Activated CD4-positive, alpha-beta T cell treated with anti-CD3 and anti-CD28 coated beads, Interleukin-2, amount 50 U/mL, for 1 hour (primary cell): ENCODE measurements at places on chromosomes 4 and X.

DNA sequence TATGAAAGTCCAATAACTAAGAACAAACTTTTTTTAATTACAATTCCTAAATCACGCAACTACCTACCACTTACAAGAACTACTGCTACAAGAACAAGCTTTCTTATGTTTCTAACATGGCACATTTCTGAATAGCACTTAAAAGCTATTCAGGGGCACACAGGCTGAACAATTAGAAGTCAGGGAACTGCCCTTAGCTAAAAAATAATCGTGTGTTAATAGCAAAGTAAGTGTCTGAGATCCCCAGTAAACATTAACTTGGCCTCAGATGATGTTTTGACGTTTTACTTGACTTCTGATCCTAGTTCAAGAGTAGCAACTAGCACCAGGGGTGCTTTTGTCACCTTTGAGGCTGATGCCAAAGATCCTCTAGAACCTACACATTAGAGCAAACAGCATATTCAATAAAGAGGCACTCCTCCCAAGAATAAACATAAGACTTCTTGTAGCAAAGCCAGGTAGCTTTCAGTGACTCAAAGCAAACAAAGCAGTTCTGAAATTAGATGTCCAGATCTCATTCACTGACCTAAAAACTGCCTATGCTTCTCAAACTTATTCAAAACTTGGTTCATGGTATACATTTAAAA, 16.2 kb downstream of the SPOCK3 start:
- DNase-seq: no peak

DNA sequence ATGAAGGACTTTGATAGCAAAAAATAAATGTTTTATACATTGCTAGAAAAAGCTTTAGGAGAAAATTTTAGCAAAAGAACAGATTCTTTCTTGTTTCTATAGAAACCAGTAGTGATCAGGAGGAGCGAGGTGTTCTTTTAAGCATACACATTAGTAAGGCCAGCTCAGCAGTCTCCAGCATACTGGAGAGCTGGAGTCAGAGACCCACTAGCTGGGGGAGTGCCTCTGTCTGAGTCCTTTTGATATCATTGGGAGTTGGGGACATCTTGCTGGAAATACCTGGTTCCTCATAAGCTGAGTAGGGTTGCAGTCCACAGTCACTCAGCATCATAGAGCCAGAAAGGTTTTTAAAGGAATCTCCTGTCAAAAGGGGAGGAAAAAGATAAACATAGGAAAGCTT, 67.4 kb downstream of the AFF2 start:
- no peak for DNase-seq

DNA sequence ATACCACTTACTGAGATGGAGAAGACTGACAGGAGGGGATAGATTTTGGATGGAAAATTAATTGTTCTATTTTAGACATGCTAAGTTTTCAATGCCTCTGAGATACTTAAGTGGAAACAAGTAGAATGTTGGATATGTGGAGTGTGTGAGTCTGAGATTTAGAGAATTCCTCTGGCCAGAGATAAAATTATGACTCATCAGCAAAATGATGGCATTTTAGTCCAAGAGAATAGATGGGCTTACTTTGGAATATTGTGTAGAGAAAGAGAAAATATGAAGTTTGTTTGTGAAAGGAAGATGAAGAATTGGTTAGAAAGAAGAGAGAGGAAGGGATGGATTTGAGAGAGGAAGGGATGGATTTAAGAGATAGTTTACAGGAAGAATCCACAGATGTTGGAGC, 108.6 kb upstream of the PPP1R2C start:
- DNase-seq: no peak

DNA sequence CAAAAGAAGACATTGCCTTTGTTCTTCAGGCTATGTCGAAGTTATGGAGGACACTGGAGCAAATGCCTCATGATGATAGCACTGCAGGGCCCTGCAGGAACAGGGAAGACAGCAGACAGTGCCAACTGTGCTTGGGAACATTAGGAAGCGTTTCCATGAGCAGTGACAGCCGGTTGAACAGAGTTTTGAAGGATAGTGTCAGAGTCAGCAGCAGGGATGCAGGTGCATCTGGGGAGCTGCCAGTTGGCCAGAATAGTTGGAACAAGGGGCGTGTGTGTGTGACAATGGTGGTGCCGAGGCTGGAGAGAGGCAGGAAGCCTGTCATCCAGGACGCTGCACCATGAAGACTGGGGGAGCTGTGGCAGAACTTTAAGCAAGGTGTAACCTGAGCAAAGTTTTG, 88.6 kb downstream of the SHROOM3 start:
- DNase-seq: no peak

DNA sequence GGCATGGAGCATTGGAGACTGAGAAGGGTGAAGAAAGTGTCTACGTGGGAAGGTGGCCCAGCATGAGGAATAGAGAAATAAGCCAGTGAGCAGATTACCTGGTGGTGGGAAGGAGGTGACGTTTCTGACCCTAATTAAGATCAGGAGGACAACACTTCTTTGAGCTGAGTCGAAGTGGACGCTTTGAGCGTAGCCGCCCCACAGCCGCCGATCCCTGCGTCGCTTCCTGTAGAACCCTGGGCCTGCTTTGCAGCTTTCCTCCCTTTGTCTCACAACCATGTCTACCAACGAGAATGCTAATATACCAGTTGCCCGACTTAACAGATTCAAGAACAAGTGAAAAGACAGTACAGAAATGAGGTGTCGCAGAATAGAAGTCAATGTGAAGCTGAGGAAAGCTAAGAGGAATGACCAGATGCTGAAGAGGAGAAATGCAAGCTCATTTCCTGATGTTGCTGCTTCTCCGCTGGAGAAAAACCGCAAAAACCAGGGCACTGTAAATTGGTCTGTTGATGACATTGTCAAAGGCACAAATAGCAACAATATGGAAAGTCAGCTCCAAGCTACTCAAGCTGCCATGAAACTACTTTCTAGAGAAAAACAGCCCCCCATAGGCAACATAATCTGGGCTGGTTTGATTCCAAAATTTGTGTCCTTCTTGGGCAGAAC, 6.4 kb upstream of the ANTXR2 start:
- no peak for DNase-seq
